AG04450 (cell line): ENCODE measurements at places on chromosomes 3 and 15.

DNA sequence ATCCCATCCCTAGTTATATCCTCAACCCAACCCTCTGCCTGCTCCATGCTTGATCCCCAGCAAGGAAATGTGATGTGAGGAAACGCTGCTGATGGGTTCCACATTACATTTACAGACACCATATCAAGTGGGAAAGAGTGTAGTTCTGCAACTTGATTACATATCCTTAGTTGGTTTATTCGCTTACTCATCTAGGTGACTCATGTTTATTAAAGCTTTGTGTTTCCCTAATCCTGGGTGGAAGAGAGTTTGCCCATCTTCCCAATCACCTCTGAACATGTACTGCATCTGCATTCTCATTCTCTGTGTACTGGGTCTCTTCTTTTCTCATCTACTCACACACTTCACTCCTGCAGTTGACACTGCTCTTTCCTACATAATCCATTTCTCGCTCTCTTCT, 91.7 kb upstream of the PDZRN3 start:
- no peak for DNase-seq

- DNase-seq, result no peak
These were observed 120.8 kb downstream of the SLCO3A1 start for GRCh38 chr15:91974321-91974720.

- no peak for DNase-seq
These were observed 101.1 kb downstream of the EPHB1 start for GRCh38 chr3:134896141-134896540.

DNA sequence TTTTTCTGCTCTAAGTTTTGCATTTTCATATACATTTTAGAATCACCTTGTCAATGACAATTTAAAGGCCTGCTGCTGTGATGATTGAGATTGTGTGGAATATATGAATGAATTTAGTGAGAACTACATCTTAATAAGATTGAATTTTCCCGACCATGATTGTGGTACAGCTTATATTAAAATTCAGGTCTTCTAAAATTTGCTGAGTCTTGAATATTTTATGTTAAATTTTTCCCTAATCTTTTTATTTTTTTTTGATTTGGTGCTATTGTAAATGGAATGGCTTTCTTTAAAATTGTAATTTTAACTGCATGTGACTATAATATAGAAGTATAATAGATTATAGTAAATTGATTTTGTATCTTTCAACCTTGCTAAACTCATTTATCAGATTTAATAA, 172.1 kb downstream of the IL1RAP start:
- DNase-seq, result no peak

DNA sequence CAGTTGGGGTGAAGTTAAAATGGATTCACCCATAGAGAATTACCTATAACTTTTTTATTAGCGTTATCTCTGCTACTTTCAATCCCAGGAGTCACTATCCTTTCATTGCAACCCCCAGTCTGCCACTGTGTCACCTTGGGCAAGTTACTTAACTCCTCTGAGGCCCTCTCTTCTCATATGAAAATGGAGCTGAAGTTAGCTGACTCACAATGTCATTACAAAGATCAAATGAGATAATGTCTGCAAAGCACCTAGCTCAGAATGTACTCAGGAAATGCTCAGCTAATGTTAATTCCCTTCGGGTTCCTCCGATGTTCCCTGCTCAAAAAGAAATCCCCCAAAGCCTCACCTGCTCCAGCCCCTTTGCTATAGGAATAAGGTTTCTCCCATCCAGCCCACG, 50.0 kb downstream of the TRIM42 start:
- DNase-seq, result no peak

DNA sequence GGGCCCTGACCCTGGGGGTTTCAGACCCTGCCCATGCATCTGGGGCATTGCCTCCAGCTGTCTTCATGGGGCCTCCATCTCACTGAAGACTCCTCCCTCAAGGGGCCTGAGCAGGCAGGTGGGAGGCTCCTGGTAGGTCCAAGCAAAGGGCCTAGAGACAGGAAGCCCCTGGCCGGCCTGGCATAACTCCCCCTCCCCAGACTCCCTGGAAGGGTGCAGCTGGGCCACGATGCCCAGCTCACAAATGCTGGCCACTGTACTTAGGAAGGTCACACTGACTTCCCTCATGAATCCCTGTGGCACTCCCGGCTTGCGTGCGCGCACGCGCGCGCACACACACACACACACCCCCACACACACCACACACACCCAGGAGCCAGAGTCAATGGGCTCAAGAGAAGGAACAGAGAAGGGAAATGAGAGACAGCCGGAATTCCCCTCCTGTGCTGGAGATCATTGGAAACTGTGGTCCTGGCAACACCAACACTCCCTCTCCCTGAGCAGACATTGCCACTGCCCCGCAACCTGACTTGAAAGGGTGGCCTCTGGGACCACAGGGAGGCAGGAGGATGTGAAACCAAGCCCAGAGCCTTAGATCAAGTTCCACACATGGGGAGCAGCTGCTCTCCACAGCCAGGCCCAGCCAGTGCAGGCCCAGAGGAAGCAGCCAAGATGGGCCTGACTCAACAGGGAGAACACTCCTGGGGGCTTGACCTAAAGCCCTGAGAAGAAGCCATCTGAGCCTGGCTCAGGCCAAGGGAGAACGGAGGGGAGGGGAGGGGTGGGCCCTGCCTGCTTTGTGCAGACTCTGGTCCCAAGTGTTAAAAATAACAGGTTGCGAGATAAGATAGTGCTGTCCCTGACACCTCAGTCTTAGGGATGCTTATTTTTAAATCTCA, 69.7 kb downstream of the SCN5A start:
- no peak for DNase-seq

GRCh38 chr15:76393614-76394013, 57.0 kb downstream of the ISL2 start:
- DNase-seq, result no peak

DNA sequence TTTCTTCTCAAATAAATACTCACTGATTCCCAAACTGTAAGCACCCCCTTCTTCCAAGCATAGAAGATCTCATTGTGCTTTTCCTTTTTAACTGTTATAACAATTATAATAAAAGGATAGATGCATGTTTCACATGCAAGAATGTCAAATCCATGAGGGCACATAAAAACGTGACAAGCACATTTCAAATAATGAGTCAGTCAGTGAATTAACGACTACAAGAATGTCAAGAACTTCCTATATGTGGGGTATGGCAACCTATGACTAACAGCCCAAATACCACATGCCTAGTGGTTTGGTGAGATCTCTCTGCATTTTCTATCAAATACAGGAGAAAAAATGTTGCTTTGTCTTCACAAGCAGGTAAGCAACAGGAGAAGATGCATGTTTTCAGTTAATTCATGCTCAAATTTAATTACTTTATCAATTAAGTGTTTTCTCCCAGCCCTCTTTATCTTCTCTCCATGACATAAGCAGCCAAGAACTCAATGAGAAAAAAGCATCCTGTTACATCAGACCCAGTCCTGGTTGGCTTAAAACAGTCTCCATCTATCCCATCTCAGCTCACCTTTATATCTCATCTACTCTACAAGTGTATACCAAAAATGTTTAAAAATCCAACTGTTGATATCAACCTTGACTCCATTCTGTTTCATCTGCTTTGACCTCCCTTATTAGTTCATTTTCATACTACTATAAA, 181.5 kb upstream of the LMCD1 start:
- peak; percentile 8 for DNase-seq

DNA sequence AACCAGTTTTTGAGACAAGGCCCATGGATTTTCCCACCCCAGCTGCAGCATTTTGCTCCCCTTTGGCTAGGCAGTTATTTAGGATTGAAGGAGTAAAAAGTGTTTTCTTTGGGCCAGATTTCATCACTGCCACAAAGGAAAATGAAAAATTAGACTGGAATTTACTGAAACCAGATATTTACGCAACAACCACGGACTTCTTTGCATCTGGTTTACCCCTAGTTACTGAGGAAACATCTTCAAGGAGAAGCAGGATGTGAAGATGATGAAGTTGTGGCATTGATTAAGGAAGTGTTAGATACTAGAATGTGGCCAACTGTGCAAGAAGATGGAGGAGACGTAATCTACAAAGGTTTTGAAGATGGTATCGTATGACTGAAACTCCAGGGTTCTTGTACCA, 165.2 kb upstream of the MYRIP start:
- DNase-seq, result peak; percentile 44

GRCh38 chr3:51975852-51976549, 1.1 kb downstream of the ABHD14A start:
- no peak for DNase-seq

DNA sequence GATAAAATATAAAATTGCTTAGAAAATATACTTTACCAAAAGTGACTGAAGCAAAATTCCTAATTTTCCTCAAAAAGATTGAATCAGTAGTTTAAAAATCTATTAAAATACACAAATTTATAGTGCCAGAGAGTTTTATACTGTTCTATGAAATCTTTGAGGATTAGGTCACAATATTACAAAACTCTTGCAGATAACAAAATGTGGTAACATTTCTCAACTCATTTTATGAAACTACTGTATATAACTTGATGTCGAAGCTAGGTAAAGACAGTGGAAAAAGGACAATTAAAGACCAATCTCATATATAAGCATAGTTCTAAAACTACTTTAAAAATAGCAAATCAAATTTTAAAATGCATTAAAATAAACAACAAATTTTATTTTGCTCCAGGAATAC, 15.9 kb downstream of the VEPH1 start:
- DNase-seq, result no peak

GRCh38 chr15:59616379-59616778, 4.8 kb downstream of the GCNT3 start:
- DNase-seq, result no peak

DNA sequence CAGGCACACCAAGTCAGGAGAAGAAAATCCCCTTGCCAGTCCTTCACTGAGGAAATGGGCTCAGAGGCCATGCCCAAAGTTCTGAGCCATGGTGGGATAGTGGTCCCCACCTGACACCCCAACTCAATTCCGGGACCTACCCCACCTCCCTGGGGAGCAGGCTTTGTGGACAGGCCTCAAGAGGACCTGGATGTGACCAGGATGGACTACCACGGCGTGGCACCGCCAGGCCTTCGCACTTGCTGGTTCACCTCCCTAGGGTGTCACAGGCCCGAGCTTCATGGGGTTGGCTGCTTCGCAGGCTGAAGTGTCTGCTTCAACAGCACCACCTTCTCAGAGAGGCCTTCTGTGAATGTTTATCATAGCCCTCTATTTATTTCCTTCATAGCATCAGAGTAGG, 31.7 kb downstream of the POC1A start:
- no peak for DNase-seq

DNA sequence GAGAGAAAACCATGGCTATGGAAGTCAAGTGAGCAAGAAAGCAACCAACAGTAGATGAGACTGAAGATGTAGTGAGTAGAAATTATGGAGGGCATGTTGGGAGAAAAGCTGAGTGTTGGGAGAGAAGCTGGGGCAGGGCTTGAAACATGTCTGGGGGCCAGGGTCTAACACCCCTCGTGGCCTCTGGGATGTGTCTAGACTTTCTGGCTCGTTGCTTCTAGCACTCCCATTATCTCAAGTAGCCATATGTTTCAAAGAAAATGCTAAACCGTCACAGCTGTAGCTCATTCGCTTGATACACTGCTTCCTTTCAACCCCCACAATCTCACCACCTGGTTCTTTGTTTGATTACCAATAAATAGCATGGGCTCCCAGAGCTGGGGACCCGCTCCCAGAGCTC, 83.8 kb upstream of the BCHE start:
- no peak for DNase-seq

- no peak for DNase-seq
These were observed 14.5 kb upstream of the HYKK start for GRCh38 chr15:78492872-78493271.
